CD4-positive, alpha-beta T cell treated with Interleukin-1 beta for 1 hour (primary cell): ENCODE measurements at places on chromosomes 1 and 21.

- DNase-seq, result peak; percentile 54
These were observed 42.1 kb upstream of the ZNF496 start for GRCh38 chr1:247373721-247374141.

- DNase-seq, result peak; percentile 73
These were observed 19.9 kb downstream of the ATP8B2 start for GRCh38 chr1:154344977-154345837.

- no peak for DNase-seq
These were observed 448.5 kb upstream of the B3GALT2 start for GRCh38 chr1:193634876-193635275.

- no peak for DNase-seq
These were observed 14.3 kb downstream of the MOV10 start for GRCh38 chr1:112688781-112689193.

DNA sequence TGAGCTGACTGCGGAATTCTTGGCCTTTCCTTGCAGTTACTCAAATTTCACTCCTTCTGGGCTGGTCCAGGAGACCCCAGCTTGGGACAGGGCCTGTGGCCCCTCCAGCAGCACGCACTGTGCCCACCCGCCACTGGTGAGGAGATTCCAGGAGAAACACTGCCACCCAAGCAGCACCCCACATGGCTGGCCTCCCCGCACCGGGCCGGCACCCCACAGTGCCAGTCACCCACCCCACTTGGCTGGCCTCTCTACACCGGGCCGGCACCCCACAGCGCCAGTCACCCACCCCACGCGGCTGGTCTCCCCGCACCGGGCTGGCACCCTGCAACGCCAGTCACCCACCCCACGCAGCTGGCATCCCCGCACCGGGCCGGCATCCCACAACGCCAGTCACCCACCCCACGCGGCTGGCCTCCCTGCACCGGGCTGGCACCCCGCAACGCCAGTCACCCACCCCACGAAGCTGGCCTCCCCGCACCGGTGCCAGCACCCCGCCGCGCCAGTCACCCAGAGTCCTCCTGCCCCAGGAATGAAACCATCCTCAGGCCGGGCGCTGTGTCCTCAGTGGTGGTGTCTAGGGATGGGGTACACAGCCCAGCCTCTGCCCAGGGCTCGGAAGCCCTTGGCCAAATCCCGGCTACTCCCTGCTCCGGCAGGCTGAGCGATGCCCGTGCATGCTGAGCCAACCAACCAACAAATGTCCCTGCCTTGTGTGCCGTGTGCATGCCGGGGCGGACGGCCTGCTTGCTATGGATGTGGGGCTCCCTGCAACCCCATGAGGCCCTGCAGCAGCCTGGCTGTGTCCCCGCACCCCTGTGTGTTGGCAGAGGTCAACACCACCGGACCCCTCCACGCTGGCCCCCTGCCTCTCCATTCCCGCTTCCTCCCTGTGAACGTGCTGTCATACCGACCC lies 38.6 kb upstream of the TSPEAR start:
- DNase-seq, result no peak

GRCh38 chr1:15178571-15179484 lies 25.3 kb downstream of the TMEM51 start:
- no peak for DNase-seq

- no peak for DNase-seq
These were observed 39.1 kb upstream of the PTPRC start for GRCh38 chr1:198599749-198600148.

DNA sequence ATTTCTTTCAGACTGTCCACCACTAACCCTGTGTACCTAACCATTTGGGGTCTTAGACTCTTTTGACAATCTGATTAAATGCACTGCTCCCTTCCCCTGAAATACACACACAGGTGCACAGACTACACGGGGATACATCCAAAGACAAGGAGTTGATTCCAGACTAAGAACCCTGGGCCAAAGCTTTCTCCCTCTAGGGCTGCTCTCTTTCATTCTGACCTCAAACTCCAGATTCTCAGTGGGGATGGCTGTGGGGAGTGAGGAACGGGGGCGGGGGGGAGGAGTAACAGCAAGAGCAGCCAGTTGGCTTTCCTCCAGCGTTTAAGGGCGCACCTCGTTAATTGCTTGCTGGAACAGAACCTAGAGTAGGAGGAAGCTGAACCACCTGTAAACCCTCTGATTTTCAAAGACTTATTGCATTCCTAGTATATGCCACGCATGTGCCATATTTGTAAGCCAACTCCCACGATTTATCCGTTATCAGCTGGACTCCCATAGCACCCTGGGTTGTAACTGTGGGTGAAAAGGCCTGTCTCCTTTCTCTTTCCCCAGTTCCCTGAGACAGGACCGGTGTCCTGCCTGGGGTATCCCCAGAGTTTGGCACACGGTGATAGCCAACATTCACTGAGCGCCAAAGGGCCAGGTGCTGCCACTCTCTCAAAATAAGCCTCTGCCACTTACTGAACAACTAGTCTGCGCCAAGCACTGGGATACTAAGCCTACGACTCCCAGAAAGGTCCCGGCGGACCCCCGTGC lies 920 bp downstream of the MTHFR start:
- DNase-seq, result peak; percentile 36

DNA sequence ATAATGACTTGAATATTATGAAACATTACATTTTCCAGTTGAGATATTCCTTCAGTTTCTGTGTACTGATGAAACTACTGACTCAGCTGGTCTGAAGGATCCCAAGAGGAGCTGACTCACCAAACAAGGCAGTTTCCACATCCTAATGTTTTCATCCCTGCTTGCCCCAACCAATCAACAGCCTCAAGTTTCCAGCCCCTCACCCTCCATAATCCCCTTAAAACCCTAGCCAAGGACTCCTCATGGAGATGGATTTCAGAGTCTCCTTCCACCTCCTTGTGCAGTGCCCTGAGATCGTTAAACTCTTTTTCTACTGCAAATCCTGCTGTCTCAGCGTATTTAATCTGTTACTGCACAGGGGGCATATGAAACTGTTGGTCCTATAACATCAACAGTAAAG lies 83.1 kb upstream of the HAO2 start:
- no peak for DNase-seq

- no peak for DNase-seq
These were observed 54.1 kb upstream of the POFUT2 start for GRCh38 chr21:45341779-45342178.

- no peak for DNase-seq
These were observed 327.3 kb upstream of the SGIP1 start for GRCh38 chr1:66206563-66207144.

DNA sequence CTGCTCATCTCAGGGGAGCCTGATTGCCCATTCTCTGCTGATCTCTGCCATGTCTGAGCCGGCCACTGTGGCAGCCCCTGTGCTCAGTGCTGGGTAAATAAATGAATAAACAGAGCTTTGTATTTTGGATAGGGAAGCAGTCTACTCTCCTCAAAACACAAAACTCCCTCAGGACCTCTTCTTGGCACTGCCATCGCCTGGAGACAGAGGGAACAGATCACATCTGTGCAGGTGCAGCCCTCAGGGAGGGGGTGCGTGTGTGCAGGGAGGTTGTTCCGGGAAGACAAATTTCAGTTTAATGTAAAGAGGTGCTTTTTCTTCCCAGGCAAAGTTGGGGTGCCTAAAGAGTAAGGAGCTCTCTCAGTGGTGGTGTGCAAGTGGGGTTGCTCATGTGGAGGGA lies 7.7 kb upstream of the FAM167B start:
- no peak for DNase-seq

DNA sequence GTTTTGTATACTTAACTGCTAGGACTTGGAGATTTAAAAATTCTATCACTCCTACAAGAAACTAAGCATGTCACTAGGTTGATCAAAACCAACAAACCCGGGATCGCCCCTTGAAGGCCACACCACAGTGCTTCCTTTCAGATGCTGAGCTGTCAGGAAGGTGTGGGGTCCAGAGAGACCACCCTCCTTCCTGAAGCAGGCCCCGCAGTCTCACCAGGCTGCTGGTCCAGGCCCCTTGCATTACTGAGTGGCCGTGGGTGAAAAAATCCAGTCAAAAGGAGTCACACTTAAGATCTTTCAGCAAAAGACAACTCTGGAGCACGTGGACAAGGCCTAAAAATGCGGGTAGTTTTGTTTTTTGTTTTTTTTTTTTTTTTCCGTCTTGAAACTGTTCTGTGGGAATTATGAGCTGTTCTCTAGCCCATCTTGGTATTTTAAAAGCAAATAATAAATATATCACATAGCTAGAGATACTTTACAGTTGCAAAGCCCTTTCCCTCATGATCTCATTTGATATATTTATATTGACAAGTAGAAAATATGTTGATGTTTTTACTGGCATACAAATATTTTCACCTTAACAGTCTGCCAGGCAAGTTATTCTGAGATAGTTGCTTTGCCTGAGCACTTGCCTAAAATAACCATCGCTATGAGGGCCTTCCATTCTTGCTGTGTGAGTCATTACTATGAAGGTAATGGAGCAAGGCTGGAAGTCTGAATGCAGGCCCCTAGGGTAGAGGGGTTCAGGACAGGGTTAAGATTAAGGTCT lies 73.1 kb upstream of the EDEM3 start:
- no peak for DNase-seq

DNA sequence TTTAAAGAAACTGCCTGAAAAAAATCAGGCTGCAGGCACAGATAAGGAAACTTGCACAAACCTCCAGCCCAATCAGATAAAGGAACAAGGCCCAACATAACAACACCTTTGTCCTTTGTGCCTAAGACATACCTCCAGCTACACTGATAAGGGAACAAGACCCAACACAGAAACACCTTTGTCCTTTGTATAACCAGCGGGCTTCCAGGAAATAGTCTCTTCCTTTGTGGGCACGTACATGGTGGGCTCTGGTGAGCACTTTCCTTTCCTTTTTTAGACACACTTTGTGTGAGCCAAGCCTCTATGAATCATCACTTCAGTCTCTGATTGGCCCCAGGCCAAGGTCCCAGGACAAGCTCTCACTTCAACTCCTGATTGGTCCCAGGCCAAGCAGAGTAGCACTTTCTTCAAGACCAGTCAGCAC lies 23.6 kb downstream of the ZNF670 start:
- DNase-seq, result no peak

DNA sequence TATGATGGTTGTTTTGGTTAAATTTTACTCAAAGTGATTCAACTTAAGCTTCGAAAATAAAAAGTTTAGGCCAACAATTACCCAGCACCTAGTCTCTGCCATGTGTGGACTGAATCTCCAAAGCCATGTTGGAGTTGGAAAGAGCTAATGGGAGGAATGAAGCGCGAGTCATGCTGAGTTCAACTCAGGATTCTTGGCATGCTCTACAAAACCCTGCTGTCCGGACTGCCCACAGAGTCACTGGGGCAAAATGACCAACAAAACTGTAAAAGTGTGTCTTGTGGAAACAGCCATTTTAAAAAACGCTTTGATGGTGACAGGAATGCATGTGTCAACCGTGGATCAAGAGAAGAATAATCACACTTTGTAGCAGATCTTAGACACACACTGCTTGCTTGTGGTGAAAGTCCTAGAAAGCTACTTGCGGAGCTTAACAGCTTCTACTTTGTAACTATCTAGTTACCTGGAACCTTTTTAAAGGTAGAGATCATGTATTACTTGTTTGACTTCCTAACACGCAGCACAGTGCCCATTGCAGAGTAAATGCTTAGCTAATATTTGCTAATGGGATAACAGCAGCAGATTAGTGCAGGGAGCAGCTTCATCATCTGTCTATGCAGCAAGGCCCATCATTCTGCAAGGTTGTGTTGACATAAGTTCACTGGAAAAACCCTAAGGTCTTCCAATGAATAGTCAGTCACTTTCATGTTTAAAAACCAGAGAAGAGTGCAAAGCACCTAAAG lies 7.0 kb upstream of the GBP6 start:
- no peak for DNase-seq
